Progenitor cell of endocrine pancreas (in vitro differentiated cells): ENCODE measurements at places on chromosomes 12 and 14. TPM values are rescaled to one million over a fixed set of nuclear protein-coding genes. Genes with fewer than 3 reads are reported as not detected.

GRCh38 chr14:37695866-37696265 lies 100.4 kb downstream of the TTC6 start:
- H3K27ac ChIP-seq = peak overlapping the region; percentile 8
- H3K4me3 ChIP-seq = no peak overlapping the region
- H3K4me1 ChIP-seq = peaks cover 23% of the 10 kb centered on the region

- peaks cover 3% of the 10 kb centered on the region for H3K4me1 ChIP-seq
- no peak overlapping the region for H3K27ac ChIP-seq
- DNase-seq = no peak
These were observed 5.9 kb downstream of the SDR9C7 start for GRCh38 chr12:56928262-56928661.

DNA sequence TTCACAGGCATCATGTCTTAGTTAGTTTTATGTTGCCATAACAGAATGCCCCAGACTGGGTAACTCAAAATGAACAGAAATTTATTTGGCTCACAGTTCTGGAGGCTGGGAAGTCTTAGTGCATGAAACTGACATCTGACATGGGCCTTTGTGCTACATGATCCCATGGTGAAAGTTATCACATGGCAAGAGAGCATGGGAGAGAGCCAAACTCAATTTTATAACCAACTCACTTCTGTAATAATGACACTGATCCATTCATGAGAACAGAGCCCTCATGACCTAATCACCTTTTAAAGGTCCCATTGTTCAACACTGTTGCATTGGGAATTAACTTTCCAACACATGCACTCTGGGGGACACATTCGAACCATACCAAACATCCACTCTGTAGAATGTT lies 1015.1 kb downstream of the DIO2 start:
- H3K36me3 ChIP-seq = no peaks in the 10 kb centered on the region
- DNase-seq = no peak
- no peaks in the 10 kb centered on the region for H3K27me3 ChIP-seq
- no peak overlapping the region for H3K4me3 ChIP-seq
- no peak overlapping the region for H3K27ac ChIP-seq

The EDDM3A gene
- total RNA-seq = not detected in 2 replicates

DNA sequence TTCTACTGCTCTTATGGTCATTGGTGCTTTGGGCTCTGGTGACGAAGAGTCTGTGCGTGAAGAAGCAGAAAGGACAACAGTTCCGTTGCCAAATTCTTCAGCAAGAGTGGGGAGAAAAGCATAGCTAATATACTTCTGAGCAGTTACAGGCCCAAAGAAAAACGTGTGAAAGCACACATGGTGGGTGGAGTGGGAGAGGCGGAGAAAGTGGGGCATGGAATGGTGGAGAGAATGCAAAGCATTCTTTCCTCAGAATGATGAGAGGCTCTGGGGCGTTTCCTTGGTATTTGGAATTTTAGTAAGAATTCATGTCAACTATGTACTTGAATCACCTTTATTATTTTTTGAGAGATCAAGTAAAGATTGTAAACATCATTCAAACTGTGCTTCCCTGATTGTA lies 396.1 kb downstream of the NAV3 start:
- H3K27me3 ChIP-seq = no peaks in the 10 kb centered on the region
- peaks cover 1% of the 10 kb centered on the region for H3K4me1 ChIP-seq
- no peak overlapping the region for H3K27ac ChIP-seq
- no peaks in the 10 kb centered on the region for H3K36me3 ChIP-seq
- no peak for DNase-seq
- H3K4me3 ChIP-seq = no peak overlapping the region

DNA sequence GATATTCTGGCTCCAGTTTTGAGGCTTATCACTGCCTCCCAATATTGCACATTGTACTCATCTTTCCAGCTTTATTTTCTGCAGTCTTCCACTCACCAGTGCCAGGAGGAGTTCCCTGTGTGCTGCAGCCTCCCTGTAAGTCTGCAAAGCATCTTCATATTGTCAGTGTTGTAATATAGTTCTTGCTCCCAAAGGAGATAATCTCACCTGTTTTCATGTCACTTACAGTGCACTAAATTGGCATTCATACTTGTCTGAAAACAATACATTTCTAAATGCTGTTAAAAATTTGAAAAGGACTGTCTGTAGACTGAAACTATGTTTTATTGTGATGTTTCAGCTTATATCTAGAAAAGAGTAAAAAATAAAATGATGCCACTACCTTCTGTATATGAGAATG lies 146.8 kb upstream of the TMTC1 start:
- H3K4me1 ChIP-seq = peaks cover 4% of the 10 kb centered on the region
- no peaks in the 10 kb centered on the region for H3K27me3 ChIP-seq
- no peak overlapping the region for H3K4me3 ChIP-seq
- H3K27ac ChIP-seq = no peak overlapping the region

The SARNP gene
- 85.7 and 91.0 TPM in 2 replicates for total RNA-seq

DNA sequence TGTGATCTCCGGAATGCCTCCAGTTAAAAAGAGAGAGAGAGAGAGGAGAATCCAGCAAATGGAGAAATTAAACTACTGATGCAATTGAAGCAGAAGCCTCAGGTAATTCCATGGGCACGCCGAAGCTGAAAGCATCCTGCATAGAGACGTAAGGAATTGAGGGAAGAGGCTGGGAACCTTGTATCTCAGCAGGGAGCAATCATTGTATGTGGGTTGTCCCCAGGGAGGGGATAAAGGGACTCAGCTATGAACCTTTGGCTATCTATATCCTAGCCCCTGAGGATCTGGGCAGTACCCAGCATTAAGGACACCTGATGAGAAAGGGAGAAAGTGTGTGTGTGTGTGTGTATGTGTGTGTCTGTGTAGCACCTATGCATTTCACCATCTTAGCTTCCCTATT lies 95.8 kb upstream of the ATXN7L3B start:
- H3K27me3 ChIP-seq = no peaks in the 10 kb centered on the region
- no peak overlapping the region for H3K4me3 ChIP-seq
- no peak for DNase-seq
- H3K27ac ChIP-seq = no peak overlapping the region
- peaks cover 10% of the 10 kb centered on the region for H3K4me1 ChIP-seq

The GPX2 gene
- 11.0 and 13.9 TPM in 2 replicates for total RNA-seq

- peaks cover 36% of the 10 kb centered on the region for H3K27me3 ChIP-seq
- H3K36me3 ChIP-seq = no peaks in the 10 kb centered on the region
- peaks cover 9% of the 10 kb centered on the region for H3K4me1 ChIP-seq
- no peak overlapping the region for H3K27ac ChIP-seq
- H3K4me3 ChIP-seq = no peak overlapping the region
- DNase-seq = no peak
These were observed 29.4 kb upstream of the ESRRB start for GRCh38 chr14:76346391-76347160.

GRCh38 chr12:4286228-4286627 lies 12.7 kb downstream of the CCND2 start:
- H3K27me3 ChIP-seq = no peaks in the 10 kb centered on the region
- H3K27ac ChIP-seq = peak overlapping the region; percentile 14
- H3K36me3 ChIP-seq = peaks cover 58% of the 10 kb centered on the region
- H3K4me1 ChIP-seq = peaks cover 11% of the 10 kb centered on the region

GRCh38 chr12:117857632-117858612 lies 110.9 kb downstream of the KSR2 start:
- H3K27me3 ChIP-seq = no peaks in the 10 kb centered on the region
- H3K4me3 ChIP-seq = no peak overlapping the region
- peaks cover 2% of the 10 kb centered on the region for H3K4me1 ChIP-seq
- peak; percentile 23 for DNase-seq
